ENCODE measurements at places on chromosomes 1 and 21.
A peak's percentile ranks its signal among the peaks of the same experiment; 100 is the strongest.

GRCh38 chr1:1760345-1760650 is 18.0 kb downstream of the NADK start:
- peak; percentile 5 for DNase-seq

- no peak for DNase-seq
These were observed 53.4 kb downstream of the RPS6KA1 start for GRCh38 chr1:26582836-26583460.

DNA sequence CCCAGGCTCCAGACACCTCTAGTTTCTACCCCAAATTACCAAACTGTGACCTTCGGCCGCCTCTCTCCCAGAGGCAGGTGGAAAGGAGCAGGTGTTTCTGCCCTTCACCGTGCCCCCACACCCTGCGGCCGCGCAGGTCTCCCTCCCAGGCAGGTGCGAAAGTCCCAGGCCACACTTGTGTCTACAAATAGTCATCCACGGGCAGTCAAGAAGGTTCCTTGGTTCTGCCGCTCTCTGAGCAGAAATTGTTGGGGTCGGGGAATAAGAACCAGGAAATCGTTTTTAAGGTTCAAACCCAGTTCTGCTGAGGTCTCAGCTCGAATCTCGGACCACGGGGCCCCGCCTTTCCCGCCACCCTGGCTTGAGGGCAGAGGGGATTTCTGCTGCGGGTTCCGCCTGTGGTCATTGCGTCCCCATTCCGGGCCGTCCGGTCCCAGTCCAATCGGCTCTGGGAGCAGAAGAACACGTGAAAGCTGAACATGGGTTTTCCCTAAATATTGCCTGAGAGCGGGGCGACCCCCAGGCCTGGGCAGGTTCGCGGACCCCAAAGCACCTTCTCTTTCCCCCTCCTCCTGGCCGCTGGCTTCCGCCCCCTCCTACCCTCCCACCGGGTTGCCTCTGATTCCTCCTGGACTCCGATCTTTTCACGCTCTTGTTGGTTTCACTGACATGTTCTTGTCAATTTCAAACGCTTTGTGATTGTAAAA is 1.2 kb upstream of the ATF3 start:
- DNase-seq, result no peak

GRCh38 chr1:201091256-201091655 is 21.0 kb downstream of the CACNA1S start:
- no peak for DNase-seq

GRCh38 chr1:39590546-39590945 is 14.0 kb upstream of the PABPC4 start:
- no peak for DNase-seq

- DNase-seq, result peak; percentile 11
These were observed 3.9 kb downstream of the HES4 start for GRCh38 chr1:995665-996633.

GRCh38 chr1:53557830-53558738 is 98.9 kb downstream of the DMRTB1 start:
- DNase-seq, result no peak

DNA sequence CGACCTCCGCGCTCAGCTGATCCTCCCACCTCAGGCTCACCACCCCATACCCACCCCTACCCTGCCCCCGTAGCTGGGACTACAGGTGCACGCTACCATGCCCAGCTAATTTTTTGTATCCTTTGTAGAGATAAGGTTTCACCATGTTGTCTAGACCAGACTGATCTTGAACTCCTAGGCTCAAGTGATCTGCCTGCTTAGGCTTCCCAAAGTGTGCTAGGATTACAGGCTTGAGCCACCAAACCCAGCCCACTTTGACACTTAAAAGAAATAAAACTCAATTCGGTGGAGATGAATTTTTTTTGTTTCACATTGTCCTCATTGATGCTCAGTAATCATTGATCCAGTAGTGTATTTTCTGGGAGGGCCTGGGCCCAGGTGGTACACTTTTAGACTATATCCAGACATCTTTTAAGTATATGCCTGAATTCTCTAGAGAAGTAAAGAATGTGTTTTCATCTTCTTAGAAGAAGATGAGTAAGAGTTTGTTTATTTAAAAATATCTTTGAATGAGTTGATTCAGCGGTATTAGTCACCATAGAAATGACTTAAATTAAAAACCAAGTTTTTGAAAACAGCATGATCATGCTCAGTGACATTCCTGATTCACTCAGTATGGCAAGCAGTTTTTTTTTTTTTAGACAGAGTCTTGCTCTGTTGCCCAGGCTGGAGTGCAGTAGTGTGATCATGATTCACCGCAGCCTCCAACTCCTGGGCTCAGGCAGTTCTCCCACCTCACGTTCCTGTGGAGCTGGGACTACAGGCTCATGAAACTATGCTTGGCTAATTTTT is 57.8 kb downstream of the EPB41 start:
- no peak for DNase-seq

GRCh38 chr1:19650416-19651140 is 6.5 kb downstream of the NBL1 start:
- DNase-seq, result no peak

DNA sequence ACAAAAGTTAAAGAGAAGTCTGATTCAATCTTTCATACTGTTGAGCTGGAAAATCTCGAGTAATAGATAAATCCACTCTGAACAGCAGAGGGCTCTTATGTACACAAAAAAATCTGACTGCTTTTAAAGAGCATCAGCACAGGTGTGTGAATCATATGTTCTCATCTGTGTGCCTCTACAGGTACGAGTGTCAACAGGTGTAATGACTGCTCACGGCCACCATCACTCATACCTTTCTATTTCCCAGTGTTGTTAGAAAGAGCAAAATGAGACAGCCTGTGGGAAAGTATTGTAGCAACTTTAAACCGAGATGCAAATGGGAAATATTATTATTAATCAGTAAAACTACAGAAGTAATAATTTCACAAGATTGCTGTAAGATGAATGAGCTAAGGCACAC is 49.0 kb upstream of the SCAF4 start:
- no peak for DNase-seq

DNA sequence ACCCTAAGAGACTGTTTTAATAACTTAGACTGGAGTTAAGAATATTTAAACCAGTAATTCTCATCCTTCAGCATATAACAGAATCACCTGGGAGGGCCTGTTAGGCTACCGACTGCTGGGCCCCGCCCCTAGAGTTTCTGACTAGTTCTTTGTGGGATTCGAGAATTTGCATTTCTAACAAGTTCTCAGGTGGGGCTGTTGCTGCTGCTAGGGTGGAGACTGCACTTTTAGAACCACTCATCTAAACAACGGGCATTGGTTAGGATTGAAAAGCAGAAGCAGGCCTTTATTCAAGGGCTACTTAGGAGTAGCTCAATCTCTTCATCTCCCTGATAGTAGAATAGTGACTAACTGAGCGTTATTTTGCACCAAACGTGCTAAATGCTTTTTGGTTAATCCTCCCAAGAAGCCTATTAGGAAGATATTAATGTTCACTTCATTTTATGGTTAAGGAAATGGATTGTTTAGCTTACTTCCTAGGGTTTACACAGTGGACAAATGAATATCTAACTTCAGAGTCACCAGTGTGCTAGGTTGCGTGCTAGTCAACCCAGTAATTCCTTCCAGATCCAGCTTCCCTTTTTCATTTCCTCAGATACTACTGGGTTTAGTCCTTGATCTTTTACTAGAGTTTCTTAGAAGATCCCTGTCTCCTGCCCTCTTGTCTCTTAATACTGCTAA is 31.1 kb upstream of the UAP1 start:
- peak; percentile 53 for DNase-seq

DNA sequence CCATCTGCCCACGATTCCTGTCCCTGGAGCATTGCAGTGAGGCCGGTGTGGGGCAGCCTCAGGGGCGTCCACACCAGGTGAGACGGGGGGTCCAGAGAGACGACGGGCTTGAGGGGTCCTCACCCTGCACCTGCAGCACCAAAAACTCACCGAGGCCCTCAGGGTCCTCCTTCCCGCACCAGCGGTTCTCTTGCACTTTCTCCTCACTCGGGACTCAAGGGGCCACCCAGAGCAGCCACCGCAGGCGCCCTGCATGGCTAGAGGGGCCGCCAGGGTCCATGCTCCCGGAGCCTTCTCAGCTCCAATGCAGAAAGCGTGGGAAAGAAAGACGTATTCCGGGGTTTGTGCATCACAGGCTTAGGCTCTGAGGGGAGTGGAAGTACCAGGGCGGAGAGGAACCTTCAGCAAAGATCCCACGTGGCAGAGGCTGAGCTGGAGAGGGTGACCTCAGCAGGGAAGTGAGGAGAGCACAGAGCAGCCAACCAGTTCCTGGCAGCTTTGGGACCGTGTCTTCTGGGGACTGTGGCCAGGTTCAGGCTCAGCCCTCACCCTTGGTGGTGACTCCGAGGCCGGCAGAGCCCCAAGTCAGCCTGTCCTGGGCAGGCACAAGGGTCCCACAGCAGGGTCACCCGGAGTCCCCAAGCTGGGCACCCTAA is 19.5 kb upstream of the COL6A2 start:
- no peak for DNase-seq

- DNase-seq, result no peak
These were observed 1.9 kb upstream of the MYBPH start for GRCh38 chr1:203177470-203178039.

- DNase-seq, result no peak
These were observed 3.4 kb downstream of the CBR1 start for GRCh38 chr21:36073181-36073580.

- no peak for DNase-seq
These were observed at the start of gene LRRC53 for GRCh38 chr1:74512170-74512915. LRRC53 (minus strand) TSS chr1:74512611; CDS start chr1:74483349, 29,262 bp downstream.

DNA sequence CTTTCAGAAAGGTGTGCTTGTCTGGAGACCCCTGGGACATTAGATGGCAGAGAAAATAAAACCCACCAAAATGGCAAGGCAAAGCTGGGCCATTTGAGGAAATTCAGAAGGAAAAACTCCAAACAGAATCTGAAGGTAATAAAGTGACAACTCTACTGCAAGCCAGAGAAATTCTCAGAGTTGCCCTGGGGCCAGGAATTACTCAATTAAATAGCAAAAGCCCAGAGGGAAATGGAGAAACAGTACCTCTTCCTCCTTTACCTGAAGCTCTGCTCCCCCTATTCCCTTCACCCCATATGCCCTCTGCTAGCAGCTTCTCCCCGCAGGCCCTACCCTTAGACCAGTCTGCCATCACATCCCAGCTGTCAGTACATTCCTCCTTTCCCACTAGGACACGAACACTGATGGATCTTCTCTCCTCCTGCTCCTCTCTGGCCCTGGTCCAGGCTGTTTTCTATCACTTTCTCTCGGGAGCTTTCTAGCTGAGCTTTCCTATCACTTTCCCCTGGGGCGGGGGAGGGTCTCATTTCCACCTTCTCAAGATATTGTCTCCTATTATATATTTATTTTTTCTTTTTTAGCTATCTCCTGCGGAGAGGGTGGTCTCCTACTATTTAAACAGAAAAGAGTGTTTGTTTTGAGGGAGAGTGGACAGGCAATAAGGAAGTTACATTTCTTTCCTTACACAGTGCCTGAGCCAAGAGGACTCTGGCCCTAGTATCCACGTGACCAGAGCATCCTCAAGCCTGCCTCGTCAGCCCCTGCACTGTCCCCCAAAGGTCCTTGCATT is 47.7 kb upstream of the RBM15 start:
- DNase-seq, result no peak

- DNase-seq, result no peak
These were observed 31.4 kb upstream of the LMX1A start for GRCh38 chr1:165387961-165388360.

DNA sequence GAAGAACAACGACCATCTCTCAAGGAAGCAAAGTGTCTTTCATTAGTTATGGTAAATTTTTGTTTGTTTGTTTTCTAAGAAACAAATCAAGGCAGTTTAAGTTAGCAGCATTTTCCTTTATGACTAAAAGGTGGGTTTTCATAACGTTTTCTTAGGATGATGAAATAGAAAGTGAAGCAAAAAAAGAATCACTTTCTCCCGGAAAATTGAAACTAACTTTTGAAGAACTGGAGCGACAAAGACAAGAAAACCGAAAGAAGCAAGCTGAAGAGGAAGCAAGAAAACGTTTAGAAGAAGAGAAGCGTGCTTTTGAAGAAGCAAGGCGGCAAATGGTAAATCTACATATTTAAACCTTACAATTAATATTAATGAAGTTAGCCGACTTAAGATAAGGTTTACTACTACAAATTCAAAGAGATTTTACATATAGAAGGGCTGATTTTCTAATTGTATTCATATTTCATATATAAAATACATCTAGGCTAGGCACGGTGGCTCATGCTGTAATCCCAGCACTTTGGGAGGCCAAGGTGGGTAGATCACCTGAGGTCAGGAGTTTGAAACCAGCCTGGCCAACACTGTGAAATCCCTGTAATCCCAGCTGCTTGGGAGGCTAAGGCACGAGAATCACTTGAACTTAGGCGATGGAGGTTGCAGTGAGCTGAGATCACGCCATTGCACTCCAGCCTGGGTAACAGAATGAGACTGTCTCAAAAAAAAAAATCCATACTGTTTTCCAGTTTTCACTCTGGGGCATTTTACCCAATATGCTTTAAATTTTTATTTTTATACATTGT is 38.3 kb downstream of the NEXN start:
- DNase-seq, result no peak

GRCh38 chr1:178945763-178946266 is 74.9 kb upstream of the ANGPTL1 start:
- peak; percentile 47 for DNase-seq

GRCh38 chr1:160251687-160252526 is 10.4 kb downstream of the DCAF8 start:
- peak; percentile 71 for DNase-seq

- DNase-seq, result peak; percentile 12
These were observed 54.5 kb downstream of the EXO1 start for GRCh38 chr1:241902391-241903065.

DNA sequence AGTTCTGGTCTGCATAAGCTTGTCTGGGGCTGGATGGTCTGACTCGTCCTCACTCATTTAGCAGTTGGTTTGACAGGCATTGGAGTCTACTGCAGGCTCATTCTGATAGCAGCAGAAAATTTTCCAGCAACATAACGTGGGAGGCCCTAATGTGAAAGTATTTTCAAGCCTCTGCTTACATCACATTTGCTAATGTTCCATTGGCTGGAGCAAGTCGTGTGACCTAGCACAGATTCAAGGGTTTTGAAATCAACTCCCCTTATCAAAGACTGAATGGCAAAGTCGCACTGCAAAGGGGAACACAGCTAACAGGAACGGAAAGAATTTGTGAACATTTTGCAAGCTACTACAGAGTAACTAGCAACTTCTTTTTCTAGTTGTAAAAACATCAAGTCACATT is 2.3 kb upstream of the USH2A start:
- no peak for DNase-seq

- no peak for DNase-seq
These were observed 33.5 kb downstream of the GPR137B start for GRCh38 chr1:236175642-236176336.

DNA sequence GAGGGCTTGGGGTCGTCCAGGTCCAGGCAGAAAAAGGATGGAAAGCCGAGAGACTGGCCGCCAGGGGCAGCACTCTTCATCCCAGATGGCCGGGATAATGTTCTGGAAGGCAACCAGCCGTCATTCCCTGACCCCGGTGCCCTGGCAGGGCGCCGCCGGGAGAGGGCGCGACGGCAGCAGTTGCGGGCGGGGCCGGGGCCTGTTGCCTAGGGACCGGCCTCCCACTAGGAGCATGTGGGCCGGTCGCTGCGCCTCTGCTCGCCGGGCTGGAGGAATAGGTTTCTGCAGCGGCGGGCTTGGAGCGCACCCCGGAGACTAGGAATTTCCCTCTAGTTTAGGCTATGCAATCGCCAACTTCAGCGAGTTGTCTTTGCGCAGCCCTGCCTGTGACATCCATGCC is 11.0 kb downstream of the DMRTB1 start:
- DNase-seq, result peak; percentile 98

- no peak for DNase-seq
These were observed 76.8 kb downstream of the SLC45A1 start for GRCh38 chr1:8394456-8395321.

Data from iPS-NIHi11 (cell line).